ENCODE measurements at places on chromosomes 3 and 15. TPM values are rescaled to one million over a fixed set of nuclear protein-coding genes. Genes with fewer than 3 reads are reported as not detected.

GRCh38 chr3:106255870-106256248 is 387.0 kb upstream of the CBLB start:
- no peak overlapping the region for H3K27ac ChIP-seq
- no peaks in the 10 kb centered on the region for H3K27me3 ChIP-seq
- H3K4me1 ChIP-seq = no peaks in the 10 kb centered on the region
- H3K36me3 ChIP-seq = no peaks in the 10 kb centered on the region

DNA sequence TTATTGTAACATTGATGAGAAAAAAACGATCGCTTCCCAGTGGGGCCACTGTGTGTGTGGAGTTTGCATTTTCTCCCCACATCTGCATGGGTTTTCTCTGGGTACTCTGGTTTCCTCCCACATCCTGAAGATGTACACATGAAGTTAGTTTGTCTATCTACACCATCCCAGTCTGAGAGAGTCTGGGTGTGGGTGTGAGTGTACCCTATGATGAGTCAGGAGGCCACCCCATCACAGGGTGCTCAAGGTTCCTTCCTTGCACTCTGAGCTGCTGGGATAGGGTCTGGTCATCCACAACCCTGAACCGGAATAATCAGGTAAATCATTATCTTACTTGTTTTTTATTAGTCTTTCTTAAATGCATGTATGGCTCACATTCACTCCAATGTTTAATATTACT is 457.1 kb downstream of the NTRK3 start:
- H3K27ac ChIP-seq = no peak overlapping the region
- no peaks in the 10 kb centered on the region for H3K36me3 ChIP-seq
- H3K4me1 ChIP-seq = no peaks in the 10 kb centered on the region
- DNase-seq = no peak

GRCh38 chr3:168514252-168514651 is 418.5 kb upstream of the GOLIM4 start:
- H3K27me3 ChIP-seq = no peaks in the 10 kb centered on the region
- H3K4me1 ChIP-seq = no peaks in the 10 kb centered on the region
- no peak overlapping the region for H3K4me3 ChIP-seq
- no peaks in the 10 kb centered on the region for H3K36me3 ChIP-seq

NAA80 gene
- total RNA-seq = 12.2 TPM
